Amygdala (tissue), 56 donors: ENCODE measurements at places on chromosomes 16 and 17.

DNA sequence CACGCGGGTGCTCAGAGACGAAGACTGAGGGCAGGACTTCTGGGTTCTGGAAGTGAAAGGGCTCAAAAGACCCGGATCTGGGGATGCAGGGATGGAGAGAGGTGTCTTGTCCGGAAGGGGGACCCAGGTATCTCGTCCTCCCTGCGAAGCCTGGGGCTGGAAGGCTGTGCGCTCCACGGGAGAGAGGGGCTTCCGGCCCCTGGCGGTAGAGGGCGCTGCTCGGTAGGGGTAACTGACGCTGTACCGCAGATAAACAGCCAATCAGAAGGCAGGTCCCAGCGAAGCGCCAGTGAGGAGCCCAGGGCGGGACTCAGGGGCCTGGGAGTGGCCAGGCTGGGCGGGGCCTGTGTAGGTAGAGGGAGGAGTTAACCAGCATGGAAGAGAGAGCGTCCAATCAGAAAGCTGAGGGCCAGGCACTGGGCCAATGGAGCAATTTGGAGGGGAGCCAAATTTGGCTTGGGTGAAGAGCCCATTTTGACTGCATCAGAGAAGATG lies 804 bp downstream of the TGFB1I1 start:
- DNase-seq, result no peak

GRCh38 chr17:2262135-2262587 lies 41.4 kb downstream of the SMG6 start:
- no peak for DNase-seq

DNA sequence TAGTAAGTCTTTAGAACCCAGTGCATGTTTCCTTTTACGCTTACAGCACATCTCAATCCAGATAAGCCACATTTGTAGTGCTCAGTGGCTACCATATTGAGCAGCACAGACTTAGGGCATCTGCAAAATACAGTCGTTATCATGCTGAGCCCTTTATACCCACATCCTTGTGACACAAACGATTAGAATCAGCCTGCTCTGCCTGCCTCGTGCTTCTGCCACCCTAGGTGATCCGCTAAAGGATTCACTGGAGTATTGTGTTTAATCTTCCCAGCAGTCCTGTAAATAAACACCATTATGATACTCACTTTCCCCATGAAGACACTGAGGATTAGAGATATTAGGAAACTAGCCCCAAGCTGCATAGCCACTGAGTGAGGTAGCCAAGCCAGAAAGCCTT lies 51.3 kb upstream of the FA2H start:
- DNase-seq, result no peak

- no peak for DNase-seq
Measured at GRCh38 chr17:41537990-41538389, 9.9 kb upstream of the KRT19 start.

DNA sequence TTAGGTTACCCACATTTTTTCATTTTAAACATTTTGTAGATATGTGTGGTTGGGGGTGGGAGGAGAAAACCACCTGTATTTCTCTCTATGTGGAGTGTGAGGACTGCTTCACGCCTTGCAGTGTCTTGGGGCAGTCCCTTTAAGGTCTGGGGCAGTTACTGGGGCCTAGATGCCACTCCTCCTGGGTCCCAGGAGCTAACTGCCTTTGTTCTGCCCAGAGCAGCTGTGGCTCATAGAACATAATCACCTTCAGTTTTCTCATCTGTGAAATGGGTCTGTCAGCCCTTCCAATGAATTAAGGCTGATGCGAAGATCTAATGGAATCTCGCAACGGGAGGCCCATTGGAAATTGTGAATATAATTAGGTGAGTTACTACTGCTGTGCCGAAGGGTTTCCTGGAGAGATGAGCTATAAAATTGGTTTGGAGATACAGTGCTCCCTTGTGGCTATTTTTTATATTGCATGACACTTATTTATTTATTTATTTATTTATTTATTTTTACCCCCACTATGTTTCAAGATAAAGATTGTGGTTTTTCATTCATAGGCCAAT lies 22.9 kb downstream of the DHRS7C start:
- no peak for DNase-seq

DNA sequence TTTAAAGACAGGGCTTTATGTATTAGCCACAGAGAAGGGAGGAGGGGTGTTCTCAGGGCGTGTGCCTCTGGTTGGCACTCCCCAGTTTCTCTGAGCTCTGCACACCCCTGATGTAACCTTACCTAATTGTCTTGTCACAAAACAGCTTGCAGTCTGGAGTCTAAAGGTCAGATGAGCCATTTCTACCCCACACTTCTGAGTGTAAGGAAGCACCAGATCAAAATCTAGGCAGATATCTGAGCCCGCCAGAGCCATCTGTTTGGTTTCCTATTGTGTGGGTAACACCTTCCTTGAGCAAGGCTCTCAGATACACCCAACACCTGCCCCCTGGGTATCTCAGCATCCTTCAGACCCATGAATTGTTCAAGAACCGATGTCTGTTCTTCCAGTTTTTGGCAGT lies 15.5 kb downstream of the CDH1 start:
- no peak for DNase-seq

- no peak for DNase-seq
Measured at GRCh38 chr16:50209546-50210265, 56.6 kb downstream of the TENT4B start.

GRCh38 chr16:48537275-48537674 lies 72.7 kb downstream of the N4BP1 start:
- DNase-seq, result no peak

- DNase-seq, result no peak
Measured at GRCh38 chr17:68383443-68384321, 73.6 kb downstream of the WIPI1 start.

- no peak for DNase-seq
Measured at GRCh38 chr16:1119766-1120576, 23.9 kb upstream of the C1QTNF8 start.

- DNase-seq, result no peak
Measured at GRCh38 chr17:46974086-46974485, 5.0 kb downstream of the RPRML start.

DNA sequence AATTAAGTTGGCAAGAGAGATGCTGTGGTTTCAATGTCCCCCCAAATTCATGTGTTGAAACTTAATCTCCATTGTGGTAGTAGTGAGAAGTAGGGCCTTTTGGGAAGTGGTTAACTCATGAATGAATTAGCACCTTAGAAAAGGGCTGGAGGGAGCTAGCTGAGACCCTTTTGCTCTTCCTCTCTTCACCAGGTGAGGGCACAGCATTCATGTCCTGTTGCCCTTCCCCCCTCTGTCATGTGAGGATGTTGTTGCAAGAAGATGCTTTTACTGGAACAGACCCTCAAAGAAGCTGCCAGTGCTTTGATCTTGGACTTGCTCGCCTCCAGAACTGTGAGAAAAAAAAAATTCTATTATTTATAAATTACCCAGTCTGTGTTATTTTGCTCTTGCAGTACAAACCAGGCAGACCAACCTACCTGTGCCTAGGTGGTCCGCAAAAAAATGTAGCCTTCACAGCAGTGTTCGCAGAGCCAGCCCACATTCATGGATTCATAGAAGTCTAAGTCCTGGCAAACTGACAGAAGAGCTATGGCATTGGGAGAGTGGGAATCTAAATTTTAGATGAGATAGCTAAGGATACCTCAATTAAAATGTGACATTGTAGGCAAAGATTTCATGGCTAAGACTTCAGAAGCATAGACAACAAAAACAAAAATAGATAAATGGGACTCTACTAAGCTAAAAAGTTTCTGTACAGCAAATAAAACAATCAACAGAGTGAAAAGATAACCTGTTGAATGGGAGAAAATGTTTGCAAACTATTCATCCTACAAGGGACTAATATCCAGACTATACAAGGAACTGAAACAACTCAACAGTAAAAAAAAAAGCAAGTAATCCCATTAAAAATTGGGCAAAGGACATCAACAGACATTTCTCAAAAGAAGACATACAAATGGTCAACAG lies 32.0 kb upstream of the ABCA5 start:
- DNase-seq, result no peak

GRCh38 chr17:49969795-49970389 lies 902 bp downstream of the DLX4 start:
- no peak for DNase-seq

DNA sequence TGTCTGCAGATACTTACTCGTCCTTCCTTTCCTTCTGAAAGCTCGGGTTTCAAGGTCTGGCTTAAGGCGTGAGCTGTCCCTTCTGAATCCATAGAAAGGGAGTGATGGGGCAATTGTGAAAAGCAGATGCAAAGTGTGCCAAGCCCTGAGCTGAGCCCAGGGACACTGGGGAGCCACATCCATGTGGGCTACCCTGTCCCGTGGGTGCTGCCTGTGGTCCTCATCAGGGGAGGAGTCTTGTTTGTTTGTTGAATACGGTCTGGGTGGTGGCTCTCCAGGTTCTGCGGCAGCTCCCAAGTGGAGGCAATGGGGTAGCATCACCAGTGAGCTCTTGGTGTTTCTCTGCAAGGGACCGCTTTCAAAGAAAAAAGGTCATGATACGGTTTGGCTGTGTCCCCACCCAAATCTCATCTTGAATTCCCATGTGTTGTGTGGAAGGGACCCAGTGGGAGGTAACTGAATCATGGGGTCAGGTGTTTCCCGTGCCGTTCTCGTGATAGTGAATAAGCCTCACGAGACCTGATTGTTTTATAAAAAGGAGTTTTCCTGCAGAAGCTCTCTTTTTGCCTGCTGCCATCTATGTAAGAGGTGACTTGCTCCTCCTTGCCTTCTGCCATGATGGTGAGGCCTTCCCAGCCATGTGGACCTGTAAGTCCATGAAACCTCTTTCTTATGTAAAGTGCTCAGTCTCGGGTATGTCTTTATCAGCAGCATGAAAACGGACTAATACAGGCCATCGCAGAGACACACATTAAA lies 1.0 kb upstream of the ALG1 start:
- DNase-seq, result no peak

GRCh38 chr16:2716948-2717347 lies 3.1 kb downstream of the PRSS27 start:
- no peak for DNase-seq

DNA sequence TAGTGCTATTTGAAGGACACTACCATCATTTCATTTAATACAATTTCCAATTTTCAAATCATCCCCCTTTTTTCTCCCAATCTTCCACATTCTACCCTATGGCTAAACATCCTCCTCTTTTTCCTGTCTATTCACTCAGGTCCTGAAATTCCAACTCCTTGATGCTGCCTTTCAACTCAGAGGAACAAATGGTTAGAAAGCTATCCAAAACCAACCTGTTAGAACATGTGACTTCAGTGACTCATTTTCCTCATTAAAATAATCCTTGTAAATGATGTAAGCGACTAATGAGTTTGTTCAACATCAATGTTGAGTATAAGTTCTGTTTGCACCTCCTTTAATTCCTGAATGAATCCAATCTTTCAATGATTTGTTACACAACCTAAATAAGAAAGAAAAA lies 5.5 kb downstream of the PSMD12 start:
- DNase-seq, result no peak

DNA sequence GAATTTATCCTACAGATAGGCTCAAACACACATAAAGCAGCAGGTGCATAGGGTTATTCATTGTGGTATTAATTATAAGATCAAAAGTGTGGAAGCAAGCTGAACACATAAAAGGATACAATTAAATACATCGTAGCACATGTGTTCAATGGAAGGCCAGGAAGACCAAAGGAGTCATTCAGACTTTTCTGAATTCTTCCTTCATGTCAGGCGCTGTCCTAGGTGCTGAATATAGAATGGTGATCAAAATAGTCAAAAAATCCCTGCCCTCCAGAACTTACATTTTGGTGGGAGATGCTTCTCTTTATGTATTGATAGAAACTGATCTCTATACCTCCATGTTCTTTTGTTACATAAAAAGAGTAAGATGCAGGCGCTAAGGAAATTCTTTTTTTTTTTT lies 439.0 kb upstream of the ASIC2 start:
- DNase-seq, result no peak

- no peak for DNase-seq
Measured at GRCh38 chr16:85384833-85385462, 228.2 kb upstream of the GSE1 start.

GRCh38 chr16:48187779-48188178 lies 32.0 kb upstream of the ABCC12 start:
- no peak for DNase-seq

- no peak for DNase-seq
Measured at GRCh38 chr16:68236826-68237242, 907 bp upstream of the ESRP2 start.

DNA sequence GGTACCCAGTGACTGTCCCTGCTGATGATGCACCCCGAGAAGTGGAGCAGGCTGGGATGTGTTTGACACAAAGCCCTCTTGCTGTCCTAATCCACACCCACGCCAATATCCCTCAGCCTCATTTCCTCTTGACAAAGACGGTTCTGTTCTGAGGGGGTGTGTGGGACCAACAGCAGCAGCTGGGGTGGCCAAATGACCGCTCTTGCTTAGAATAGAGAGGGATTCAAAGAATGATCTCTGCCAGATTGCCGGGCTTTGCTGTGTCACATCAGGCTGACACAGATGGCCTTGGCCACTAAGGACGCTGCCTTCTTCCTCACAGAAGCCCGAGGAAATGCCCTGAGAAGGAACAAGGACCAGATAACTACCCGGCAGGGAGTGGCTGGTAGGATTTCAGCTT lies 250.7 kb downstream of the NTN1 start:
- DNase-seq, result peak; percentile 68
